ENCODE measurements at places on chromosomes 16 and 17.

GRCh38 chr16:3180445-3180878, 7.5 kb upstream of the OR1F1 start:
- no peak for DNase-seq

- DNase-seq, result no peak
Observed at GRCh38 chr16:70774261-70774660, 26.7 kb downstream of the VAC14 start.

DNA sequence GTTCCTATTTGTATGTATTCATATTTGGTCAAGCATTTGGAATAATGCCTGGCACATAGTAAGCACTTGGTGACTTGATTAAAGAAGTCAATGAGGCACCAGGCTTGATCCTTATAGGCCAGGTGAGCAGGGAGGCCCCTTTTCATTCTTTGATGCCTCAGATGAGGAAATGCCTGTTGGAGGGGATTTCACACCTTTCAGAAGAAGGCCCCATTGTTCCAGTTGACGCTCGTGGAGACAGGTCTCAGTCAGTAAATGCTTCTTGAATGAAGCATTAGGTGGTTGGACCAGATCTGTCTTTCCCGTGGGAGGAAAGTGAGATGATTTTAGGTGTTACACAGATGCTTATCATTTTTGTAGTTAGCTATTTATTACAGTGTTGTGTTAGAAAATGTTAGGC, 13.0 kb downstream of the LCMT1 start:
- DNase-seq, result no peak

DNA sequence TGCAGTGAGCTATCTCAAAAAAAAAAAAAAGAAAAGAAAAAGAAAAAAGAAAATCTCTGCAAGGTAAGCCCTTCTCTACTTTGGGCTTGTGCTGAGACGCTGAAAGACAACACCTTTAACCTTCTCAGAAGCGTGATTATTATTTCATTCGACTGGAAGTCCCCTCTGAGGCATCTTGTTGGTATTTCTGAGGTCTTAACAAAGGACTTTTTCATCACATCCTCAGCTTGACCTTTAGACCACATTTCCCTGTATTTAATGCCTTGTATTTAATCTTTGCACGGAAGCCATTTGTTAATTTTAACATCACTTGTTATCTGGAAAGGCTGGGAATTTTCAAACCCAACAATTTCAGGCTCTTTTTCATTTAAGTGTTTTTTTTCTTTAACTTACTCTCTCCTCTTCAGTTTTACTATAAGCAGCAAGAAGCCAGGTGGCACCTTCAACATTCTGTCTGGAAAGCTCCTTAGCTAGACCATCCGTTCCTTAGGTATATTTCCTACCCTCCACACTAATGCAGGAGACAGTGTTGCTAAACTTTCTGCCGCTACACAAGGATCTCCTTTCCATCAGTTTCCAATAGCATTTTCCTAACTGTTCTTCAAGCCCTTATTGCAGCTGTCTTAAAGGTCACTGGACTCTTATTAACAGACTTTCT, 10.3 kb downstream of the KCTD13 start:
- DNase-seq, result no peak

DNA sequence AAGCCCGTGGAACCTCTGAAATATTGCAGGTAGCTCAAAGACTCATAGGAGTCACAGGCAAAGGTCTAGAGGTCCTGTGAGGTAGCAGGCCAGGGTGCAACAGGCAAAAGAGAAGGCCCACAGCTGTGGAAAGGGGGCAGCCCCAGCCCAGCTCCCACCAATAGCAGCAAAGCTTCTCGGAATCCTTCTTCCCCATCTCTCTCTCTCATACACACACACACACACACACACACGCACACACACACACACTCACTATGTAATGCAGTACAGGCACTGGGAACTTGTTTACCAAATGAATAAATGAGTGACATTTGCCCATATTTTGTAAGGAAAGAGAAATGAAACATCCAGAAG, 16.8 kb upstream of the SUPT4H1 start:
- DNase-seq, result no peak

GRCh38 chr17:63840591-63841349, 1.7 kb downstream of the SMARCD2 start:
- no peak for DNase-seq

DNA sequence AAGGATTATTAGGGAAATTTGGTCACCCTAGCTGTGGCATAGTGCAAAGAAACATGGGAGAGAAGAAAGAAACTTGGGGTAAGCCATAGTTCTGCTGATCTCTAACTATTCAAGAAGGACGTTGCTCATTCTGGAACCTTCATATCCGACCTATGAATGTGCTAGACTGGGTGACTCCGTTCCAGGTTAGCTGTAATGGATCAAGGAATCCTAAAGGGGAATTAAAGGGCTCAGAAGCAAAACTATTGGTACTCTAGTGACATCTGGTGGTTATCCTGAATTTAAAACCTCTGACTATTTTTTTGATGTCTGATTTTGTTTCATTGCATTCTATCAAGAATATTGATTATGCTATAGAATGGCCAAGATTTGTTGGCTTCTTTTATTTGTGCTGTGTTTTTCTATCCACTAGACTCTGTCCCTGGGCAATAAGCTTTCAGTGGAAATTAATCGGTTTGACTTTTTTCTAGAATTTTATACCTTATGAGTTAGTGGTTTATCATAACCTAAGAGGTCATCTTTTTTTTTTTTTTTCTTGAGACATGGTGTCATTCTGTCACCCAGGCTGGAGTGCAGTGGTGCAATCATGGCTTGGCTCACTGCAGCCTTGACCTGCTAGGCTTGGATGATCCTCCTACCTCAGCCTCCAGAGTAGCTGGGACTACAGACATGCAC, 19.5 kb downstream of the PCTP start:
- no peak for DNase-seq

GRCh38 chr16:15771694-15772093, 85.1 kb downstream of the MYH11 start:
- no peak for DNase-seq

GRCh38 chr16:67024384-67025209, 4.4 kb upstream of the CBFB start:
- DNase-seq, result no peak

GRCh38 chr16:80380514-80380913, 160.3 kb upstream of the DYNLRB2 start:
- DNase-seq, result no peak

DNA sequence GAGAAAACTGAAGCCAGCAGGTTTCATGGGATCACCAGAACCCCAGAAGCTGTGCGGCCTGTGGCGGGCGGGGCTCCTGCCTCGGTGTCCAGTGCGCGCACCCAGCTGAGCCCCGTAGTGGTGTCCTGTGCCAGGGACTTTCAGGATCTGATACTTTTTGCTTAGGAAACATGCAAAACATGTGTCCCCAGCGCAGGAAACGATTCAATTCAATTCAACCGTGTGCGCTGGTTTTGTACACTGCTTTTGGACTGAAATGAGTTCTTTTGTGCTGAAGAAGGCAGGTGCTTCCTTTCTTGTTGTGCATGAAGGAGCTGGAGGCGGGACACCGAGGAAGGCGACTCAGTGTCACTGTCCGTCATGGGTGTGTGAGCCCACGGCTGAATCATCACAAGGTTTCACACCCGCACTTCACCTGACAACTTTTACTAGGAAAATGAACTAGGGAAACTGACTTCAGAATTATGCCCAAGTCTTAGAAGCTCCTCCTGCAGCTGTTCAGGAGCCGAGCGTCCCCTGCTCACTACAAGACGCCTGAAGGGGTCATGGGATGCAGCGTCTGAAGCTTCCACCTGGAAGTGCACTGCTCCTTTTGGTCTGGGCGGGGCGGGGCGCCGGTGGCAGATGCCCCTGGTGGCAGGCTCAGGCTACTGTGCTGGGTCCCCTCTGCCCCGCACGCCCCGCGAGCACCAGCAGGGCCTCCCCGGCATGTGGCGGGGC, 31.4 kb upstream of the ZNF750 start:
- no peak for DNase-seq

DNA sequence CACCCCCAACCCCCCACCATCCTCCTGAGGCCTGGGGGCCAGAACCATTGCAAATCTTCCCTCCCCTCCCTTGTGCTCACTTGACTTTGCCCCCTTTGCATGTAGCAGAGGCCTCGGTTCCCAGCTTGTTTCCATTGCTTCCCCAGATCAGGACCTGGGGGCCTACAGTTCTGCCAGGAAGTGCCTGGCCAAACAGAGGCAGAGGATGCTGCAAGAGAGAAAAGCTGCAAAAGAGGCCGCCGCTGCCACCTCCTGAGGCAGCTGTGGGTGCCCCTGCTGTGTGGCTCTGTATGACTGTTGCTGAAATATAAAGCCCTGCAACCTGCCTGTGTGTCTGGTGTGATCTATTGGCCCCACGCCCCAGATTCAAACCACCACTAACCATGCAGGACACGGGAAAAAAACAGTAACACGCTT, 2.3 kb downstream of the NDUFB10 start:
- DNase-seq, result no peak

- DNase-seq, result no peak
Observed at GRCh38 chr17:48506246-48506645, 24.6 kb downstream of the HOXB1 start.

DNA sequence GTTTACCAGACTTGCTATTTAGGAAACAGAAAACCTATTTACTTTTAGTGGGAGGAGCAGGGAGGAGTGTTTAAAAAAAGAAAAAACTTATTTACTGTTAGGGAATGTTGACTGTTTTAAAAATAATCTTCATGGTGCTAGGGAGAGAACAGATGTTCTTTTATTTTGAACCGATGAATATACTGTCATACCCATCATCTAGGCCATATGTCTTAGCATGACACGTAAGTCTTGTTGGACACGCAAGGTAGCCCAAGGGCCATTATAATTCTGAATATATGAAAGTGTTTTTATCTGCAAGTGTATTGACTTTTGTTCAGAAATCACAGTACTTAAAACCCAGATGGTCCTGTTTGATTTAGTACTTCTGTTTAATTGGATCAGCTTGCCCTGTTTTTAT, 11.6 kb downstream of the WIPF2 start:
- no peak for DNase-seq

DNA sequence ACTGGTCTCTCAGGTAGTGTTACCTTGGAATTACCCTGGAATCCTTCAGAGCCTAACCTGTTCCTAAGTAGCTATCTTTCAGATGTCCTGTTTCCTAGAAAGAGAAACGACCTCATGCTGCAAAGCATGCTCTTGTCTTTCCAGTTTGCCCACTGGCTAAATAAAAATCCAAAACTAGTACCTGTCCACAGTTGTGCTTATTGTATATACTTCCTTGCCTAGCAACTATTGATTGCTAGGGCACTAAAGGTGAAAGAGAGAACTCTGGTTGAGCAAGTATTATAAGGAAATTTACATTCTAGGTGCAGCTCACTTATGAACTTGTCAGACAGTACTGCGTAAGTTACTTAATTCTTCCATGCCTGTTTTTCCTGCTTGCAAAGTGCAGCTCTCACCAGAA, 38.5 kb downstream of the LIG3 start:
- DNase-seq, result no peak

- DNase-seq, result no peak
Observed at GRCh38 chr17:8724451-8724850, 20.2 kb downstream of the CCDC42 start.

GRCh38 chr17:73972901-73973300, 230.6 kb upstream of the RPL38 start:
- no peak for DNase-seq

DNA sequence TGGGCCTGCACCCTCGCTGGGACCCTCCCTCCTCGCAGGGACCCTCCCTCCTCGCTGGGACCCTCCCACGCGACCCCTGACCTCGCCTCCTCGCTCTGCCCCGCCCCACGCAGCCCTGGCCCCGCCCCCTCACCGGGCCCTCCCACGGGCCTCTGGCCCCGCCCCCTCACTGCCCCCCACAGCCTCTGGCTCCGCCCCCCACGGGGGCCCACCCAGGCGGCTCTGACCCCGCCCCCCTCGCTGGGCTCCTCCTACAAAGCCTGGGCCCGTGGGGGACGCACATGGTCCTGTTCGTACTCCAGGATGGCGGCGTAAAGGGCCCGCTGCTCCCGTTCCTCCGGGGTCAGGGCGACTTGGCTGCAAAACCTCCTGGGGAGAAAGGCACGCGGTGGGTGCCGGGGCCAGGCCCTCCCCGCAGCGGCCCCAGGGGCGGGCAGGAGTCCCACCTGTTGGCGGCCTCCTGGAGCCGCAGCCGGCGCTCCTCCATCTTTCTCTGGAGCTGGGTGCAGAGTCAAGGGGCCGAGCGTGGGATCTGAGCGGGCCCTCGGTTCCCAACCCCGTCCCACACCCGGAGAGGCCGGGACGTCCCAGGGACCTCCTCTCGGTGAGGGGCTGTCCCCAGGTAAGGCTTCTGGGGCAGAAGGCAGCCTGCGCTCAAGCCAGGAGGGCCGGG, 9.0 kb downstream of the VPS9D1 start:
- peak; percentile 79 for DNase-seq

- DNase-seq, result no peak
Observed at GRCh38 chr16:12170103-12171040, 193.8 kb downstream of the SNX29 start.

- peak; percentile 38 for DNase-seq
Observed at GRCh38 chr17:81387100-81388090, 7.9 kb upstream of the BAHCC1 start.

- DNase-seq, result no peak
Observed at GRCh38 chr17:40447806-40448205, 4.6 kb downstream of the IGFBP4 start.

Data from activated CD4-positive, alpha-beta T cell treated with anti-CD3 and anti-CD28 coated beads, Interleukin-2, amount 50 U/mL, for 4 hours (primary cell).